ENCODE measurements at places on chromosomes 12 and 14.
A peak's percentile ranks its signal among the peaks of the same experiment; 100 is the strongest.

GRCh38 chr14:42322531-42323284, 716.0 kb downstream of the LRFN5 start:
- no peak for DNase-seq

GRCh38 chr12:93536111-93536765, 36.2 kb upstream of the SOCS2 start:
- DNase-seq, result no peak

DNA sequence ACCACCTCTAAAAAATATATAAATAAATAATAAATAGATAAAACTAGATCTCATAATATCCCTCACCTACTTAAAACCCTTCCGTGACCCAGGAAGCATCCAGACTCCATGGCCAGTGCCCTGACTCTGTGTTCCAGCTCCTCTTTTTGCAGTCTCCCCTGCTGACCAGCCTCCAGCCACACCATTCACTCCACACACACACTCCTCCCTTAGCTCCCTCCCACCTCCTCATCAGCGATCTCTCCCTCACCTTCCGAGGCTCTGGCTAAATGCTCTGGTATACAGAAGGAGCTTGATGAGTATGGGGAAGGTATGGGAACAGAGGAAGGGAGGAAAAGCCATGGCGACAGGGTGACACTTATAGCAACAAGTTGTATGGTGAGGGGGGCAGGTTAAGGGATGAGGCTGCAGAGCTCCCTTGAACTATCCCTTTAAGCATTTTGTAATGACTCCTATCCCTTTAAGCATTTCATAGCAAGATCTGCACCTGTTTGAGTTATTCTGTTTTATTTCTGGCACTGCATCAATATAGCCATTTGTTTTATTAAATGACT, 26.1 kb upstream of the EIF4B start:
- no peak for DNase-seq

- no peak for DNase-seq
Measured at GRCh38 chr12:56150563-56150962, 1.8 kb upstream of the MYL6B start.

DNA sequence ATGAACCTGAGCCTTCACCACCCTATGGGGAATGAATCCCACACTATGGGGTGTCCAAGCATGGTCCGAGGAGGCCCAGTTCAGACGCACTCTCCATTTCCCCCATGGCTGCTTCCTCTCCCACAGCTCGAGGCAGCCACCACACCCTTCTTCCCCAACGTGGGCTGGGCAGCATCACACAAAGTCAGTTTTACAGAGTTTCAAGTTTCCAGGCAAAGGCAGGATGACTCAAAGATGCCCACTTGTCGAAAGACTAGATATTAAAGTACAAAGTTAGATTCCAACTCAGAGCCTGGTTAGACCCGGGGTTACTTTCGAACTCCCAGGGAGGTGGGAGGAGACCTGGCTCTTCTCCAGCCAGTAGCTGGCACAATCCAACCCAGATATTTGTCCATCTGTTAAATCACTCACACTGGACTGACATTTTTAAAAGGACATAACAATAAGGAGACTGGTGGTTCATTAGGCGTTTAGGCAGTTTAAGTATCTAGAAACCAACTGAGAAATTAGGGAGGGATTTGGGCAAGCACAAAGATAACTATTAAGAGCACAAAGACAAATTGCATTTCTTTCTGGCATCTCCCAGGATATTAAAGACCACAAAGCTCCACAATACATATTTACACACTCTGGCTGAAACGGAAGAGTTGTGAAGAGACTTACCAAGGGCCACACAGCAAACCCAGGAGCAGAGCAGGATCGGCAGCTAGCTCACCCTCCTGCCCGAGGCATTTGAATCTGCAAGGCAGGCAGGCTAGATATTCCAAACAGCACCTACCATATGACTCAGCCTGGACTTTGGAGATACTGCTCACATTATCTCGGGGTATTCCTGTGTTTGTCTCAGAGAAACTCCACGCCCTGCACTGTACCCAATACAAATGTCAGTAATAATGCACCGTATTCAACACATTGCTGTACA, 34.8 kb downstream of the TMCC3 start:
- DNase-seq, result peak; percentile 68

DNA sequence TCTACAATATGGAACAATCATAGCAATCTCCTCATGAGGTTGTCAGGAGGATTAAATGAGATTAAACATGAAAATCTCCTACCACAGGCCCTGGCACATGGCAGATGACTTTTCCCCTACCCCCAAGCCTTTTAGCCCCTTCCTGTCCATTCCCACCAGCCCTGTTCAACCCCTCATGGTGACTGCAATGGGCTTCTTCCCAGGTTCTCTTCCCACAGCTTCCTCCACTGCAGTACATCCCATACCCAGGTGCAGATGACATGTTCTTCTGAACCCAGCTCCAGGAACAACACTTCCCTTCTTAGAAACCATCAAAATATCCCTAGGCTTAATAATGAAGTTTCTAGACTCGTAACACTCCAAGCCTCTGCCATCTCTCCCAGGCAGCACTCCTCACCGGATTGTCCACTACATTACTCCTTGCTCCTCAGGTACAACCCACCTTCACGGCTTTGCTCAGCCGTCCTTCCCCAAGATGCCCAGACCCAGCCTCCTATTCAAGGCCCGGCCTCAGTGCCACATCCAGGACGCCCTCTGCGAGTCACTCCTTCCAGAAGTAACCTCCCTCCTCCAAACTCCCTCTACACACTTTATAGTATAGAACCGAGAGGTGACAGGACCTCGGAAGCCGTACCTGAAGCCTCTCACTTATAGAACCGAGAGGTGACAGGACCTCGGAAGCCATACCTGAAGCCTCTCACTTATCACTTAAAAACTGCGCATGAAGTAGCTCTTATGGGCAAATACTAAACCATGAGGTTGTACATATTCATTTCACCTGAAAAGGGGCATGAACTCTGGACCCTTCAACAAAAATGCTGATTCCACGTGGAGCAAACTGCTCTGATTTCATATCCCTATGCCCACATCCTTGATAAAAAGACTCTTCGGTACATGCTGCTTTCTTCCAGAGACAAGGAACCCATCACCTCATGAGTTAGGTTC, 1.5 kb downstream of the CRACR2A start:
- no peak for DNase-seq

DNA sequence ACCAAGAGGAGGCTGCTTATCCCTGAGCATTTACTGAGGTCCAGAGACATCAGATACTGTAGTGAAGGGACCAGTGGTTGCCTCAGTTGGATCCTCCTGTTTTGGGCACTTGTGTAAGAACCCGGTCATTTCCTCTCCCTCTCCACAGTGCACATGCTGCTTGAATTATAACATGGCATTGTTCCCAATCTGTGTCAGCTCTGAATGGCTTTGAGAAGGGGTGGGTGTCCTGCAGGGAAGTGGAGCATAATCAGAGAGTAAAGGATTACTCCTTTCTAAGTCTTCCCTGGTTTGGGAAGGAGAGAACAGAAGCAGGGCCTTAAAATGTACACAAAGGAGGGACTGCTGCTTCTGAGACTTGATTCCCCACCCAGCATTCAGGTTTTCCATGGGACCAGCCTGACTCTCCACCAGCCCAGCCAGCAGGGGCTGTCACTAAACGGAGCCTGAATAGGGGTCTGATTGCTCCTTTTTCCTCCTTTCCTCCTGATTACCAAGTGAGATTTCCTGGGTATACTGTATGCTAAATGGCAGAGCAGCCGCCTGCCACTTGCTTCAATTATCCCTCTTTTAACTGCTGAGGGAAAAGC, 78.4 kb downstream of the NRXN3 start:
- no peak for DNase-seq

GRCh38 chr14:20441461-20441860, 5.5 kb upstream of the KLHL33 start:
- DNase-seq, result no peak

DNA sequence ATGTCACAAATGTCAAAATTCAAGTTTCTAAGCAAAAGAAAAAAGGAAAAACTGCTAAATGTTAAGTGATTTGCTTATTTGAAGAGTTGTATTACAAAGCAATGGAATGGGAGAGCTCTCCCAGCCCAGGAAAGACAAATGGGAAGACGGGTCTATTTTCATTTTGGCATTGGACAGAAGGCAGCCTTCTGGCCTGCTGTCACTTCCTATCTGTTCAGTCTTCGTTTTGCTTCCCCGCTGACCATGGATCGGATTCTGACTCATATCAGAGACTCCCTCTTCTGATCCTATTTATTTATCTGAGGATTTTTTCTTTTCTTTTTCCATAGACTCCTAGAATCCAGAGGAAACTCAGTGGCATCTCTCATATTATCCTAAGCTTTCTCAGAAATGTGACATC, 634.9 kb downstream of the DIO2 start:
- no peak for DNase-seq

DNA sequence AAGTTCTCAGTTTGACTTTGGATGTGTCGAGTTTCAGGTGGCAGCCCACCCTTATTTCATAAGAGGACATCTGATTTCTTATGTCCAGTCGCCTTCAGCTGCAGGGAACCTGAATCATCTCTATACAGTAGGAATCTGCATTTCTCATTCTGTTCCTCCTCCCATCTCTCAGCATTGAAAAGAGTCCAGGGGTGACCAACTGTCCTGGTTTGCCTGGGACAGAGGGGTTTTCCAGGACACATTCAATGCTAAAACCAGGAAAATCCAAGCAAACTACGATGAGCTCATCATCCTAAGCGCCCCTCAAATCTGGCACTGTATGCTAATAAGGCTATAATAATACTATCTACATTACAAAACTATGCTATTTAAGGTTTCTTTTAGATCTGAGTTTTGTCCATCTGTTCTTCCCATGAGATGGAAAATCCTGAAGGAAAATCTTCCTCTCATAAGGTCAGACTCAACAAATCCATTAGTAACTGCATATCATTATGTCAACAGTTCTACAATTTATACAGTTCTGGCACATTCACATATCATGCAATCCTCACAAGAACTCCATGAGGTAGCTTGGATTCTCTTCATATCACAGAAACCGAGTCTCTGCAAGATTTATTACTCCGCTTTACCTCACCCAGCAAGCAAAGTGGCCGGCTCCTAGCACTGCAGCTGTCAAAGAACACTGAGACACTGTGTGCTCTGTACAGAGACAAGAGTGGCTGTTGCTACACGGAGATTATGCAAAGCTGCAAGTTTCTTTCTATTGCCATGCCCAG, 15.6 kb upstream of the CALM1 start:
- peak; percentile 57 for DNase-seq

DNA sequence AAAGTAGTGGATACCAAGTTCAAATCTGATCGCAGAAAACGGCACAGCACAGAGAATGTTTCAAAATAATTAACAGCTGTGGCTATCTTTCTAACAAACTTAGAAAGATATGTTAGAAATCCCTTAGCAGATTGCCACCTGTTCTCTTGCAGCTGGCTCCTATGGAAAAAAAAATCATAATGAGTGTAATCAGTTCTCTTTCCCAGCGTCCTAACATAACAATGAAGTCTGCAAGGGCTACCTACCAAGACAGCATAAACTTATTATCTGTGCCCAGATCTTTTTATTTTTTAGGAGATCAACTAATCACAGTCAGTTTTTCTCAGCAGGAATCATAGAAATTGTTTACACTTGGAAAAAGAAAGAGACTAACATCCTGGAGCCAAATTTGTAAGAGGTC, 358.6 kb upstream of the FOXG1 start:
- no peak for DNase-seq

DNA sequence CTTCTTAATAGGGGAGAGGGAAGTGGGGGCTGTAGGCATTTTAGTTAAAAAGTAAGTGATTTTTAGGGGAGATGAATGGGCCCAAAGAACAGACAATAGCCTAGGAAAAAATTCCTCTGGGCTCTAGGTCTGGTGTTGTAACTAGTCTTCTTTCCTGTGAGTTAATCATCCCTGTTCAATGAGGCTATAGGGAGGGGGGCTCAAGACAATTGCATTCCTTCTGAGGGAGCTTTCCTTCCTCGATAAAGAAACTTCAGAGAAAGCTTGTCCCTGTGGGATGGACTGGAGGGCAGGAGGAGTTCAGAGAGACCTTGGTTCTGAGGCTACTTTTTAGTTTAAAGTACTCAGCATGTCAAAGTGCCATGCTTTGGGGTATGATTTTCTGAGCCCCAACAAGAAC, 127.2 kb downstream of the BBS10 start:
- no peak for DNase-seq

DNA sequence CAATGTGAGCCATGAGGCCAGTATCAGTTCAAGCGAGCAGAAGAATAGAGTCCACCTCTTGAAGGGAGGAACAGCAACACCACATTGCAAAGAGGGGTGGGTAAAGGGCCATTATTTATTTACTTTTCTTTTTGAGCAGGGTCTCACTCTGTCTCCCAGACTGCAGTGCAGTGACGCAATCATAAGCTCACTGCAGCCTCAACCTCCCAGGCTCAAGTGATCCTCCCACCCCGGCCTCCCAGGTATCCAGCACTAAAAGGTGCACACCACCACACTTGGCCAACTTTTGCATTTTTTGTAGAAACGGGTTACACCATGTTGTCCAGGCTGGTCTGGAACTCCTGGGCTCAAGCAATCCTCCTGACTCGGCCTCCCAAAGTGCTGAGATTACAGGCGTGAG, 42.9 kb upstream of the CIT start:
- no peak for DNase-seq

- DNase-seq, result no peak
Measured at GRCh38 chr14:21965042-21965441, 291.4 kb upstream of the OR4E1 start.

DNA sequence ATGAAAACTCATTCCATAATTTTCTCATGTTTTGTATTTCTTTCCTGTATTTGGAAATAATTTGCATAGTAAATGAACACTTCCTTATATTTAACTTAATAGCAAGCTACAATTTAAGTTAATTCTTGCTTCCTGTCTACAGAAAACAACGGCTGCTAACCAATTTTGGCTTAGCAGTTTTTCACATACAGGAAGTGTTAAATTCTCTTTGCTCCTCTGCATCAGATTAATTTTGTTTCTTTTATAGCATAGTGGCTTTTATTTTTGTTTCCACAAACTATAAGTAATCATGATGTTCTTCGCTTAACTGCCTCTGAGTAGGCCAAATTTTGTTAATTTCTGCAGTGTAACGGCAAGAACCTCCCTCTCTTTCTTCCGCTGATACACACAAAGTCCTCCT, 182.9 kb downstream of the ALX1 start:
- DNase-seq, result no peak

DNA sequence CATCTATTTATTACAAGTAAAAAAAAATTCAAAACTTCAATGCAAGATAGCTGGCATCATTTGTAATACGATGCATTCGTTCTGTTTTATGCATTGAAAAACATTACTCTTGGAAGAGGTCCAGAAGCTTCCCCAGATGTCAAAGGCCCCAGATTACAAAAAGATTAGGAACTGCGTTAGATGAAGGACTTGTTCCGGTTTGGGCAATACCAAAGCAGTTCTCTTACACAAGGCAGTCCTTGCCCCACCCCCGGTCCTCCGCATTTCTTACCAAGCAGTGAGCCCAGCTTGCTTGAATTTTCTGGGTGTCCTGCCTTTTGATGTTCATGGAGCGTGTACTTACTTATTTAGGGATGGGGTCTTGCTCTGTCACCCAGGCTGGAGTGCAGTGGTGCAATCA, 4.8 kb upstream of the HVCN1 start:
- DNase-seq, result no peak

- peak; percentile 99 for DNase-seq
Measured at GRCh38 chr12:124917135-124917840, 2.8 kb upstream of the UBC start.

Data from skeletal muscle cell (primary cell).